ENCODE measurements at places on chromosomes 13 and 19. TPM values are rescaled to one million over a fixed set of nuclear protein-coding genes. Genes with fewer than 3 reads are reported as not detected.

The CNFN gene
- not detected for total RNA-seq

The AXL gene
- total RNA-seq: 224 TPM

The KIR3DL1 gene
- not detected for total RNA-seq

DNA sequence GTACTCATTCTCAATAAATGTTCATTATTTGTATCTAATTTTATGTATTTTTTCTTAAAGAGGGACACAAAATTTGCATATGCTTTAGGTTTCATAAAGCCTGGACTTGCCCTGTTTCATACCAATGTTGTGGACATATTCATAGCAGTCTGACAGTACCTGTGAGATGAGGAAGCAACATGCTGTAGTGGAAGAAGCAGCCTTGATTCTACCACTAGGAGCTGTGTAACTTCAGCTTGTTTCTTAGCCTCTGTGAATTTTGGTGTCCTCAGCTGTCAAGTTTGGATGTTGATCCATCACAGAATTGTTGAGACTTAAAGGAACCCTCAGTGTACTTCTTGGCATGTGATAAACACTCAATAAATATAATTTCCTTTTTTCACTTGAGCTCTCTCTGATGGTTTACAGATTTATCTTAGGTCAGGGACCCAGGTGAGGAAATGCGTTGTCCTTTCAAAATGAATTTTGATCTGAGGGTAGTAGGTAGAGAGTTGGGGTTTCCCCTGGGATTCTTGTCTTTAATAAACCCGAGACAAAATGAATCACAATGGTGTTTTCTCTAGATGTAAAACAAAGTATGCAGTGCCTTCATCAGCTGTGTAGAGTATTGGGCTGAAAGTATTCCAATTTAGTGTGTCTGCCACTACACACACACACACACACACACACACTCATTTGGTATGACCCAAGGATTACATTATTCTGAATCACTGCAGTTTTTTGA lies 152.1 kb downstream of the KCNRG start:
- DNase-seq: no peak

The GZMM gene
- total RNA-seq: not detected

DNA sequence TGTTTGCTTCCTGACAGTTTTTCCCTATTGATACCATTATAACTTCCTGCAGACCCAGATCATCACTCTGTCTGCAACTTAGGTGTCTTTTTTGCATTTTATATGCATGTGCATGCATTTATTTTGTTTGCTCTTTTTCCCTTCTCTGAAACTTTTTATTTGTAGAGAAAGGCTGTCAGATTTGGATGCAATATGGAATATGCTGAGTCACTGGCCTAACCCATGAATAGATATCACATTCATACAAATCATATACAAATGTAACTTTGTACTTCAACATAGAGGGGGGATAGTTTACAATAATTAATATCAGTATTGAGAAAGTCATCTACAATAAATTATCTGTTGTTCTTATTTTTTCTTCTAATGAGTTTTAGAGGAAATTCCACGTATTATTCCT lies 1465.0 kb downstream of the EFNB2 start:
- no peak for DNase-seq

- DNase-seq: no peak
Observed at GRCh38 chr19:17330262-17331044, 4.2 kb downstream of the ANO8 start.

GRCh38 chr13:50596776-50597203 lies 246.7 kb downstream of the DLEU7 start:
- no peak for DNase-seq

GRCh38 chr13:108360139-108360538 lies 90.6 kb downstream of the TNFSF13B start:
- no peak for DNase-seq

The LHB gene
- total RNA-seq: 0.34 TPM

DNA sequence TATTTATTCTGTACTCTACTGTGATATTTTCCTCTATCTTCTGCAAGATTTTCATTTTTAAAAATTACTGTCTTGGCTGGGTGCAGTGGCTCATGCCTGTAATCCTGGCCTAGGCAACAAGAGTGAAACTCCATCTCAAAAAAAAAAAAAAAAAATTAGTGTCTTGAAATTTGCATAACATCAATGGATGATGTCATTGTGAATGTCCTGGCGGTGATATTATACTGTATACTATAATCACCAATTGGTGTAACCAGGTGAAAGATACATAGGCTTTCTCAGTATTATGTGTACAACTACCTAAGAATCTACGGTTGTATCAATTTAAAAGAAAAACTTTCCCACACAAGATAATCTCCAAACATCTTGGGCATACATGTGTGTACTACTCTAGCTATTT lies 15.2 kb downstream of the ZNF331 start:
- no peak for DNase-seq

- DNase-seq: no peak
Observed at GRCh38 chr13:112954488-112955270, 14.3 kb upstream of the MCF2L start.

The SHISA2 gene
- 2.6 TPM for total RNA-seq

GRCh38 chr19:45087531-45087930 lies 5.4 kb upstream of the PPP1R37 start:
- no peak for DNase-seq

- DNase-seq: no peak
Observed at GRCh38 chr13:92575777-92576176, 650.8 kb upstream of the GPC6 start.

The HPN gene
- not detected for total RNA-seq

DNA sequence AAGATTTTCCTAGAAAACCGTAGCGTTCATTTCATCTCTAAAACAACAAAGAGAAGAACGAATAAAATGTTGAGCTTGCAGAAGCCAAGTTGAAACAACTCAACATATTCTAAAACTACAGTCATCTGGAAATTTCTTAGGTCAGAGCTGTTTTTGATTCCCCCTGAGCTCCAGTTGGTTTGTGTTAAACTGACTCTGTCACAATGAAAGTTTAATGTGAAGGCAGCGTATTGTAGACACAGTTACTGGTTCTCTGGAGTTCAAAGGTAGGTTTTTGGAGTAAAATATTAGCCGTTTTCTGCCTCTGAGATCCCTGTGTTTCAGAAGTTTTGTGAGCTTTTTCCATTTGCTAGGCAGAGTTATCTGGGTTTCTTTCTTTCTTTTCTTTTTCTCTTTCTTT lies 2.2 kb downstream of the ARHGEF7 start:
- no peak for DNase-seq

DNA sequence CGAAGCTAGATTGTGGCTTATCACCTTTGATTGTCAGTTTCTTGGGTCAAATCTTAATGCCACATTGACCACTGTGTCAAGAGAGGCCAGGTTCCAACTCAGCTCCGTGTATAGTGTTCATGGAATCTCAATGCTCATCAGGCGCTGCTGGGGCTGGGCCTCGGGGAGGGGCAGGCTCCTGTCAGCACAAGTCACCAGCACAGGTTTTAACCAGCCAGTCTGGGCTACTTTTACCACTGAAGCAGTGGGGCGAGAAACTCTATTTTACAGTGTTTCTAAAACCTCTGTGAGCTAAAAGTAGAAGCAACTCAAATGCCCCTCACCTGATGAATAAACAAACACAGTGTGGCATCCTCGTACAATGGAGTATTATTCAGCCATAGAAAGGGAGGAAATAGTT lies 118.7 kb upstream of the GJB6 start:
- no peak for DNase-seq

DNA sequence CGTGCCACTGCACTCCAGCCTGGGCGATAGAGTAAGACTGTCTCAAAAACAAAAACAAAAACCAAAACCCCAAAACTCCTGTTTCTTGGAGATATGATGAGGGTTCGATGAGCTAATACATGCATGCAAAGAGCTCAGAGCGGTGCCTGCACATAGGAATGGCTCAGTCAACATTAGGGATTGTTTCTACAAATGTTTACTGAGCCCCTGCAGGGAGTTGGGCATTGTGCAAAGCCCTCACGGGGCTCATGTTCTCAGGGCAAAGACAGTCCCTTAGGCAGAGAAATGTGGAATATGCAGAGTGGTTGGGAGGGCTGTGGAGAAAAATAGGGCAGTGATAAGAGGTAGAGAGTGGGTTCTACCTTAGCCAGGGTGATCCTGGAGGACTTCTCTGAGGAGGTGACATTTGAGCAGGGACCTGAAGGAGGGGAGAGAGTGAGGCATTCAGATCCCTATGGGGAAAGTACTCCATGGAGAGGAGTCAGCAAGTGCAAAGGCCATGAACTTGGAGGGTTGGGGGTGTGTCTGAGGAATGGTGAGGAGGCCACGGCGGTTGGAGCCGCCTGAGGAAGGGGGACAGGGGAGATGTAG lies 1.5 kb upstream of the EHD2 start:
- DNase-seq: no peak

The ZNF791 gene
- 15.4 TPM for total RNA-seq

The RTBDN gene
- not detected for total RNA-seq

DNA sequence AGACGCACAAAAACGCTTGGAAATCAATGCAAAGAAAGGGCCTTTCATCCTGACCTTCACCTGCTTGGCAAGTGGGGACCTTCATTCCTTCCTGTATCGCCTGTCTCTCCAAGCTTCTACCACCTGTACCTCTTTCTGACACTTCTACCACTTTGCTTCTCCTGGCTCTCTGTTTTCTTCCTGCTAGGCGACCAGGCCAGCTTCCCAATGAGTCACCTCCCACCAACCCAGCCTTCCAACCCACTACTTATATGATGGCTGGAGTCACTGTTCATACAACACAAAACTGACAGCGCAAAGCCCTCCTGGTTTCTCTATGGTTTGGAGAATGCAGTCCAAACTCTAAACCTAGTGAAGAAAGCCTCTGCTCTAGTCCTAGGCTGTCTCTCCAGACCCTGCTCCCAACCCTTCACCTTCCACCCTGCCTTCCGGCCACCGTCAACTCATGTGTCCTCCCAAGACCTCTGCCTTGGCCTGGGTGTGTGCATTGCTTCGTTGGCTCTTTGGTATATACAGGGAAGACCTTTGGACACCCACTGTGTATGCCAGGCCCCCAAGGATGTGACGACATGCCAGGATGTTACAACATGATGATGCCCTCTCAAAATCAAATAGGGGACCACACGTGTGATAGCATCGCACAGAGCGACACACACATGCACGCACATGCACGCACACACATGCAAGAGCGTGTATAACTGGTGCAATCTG lies 148.5 kb downstream of the STK24 start:
- DNase-seq: no peak

The PPM1N gene
- not detected for total RNA-seq

The CEACAM21 gene
- total RNA-seq: not detected

The NCR1 gene
- total RNA-seq: not detected

DNA sequence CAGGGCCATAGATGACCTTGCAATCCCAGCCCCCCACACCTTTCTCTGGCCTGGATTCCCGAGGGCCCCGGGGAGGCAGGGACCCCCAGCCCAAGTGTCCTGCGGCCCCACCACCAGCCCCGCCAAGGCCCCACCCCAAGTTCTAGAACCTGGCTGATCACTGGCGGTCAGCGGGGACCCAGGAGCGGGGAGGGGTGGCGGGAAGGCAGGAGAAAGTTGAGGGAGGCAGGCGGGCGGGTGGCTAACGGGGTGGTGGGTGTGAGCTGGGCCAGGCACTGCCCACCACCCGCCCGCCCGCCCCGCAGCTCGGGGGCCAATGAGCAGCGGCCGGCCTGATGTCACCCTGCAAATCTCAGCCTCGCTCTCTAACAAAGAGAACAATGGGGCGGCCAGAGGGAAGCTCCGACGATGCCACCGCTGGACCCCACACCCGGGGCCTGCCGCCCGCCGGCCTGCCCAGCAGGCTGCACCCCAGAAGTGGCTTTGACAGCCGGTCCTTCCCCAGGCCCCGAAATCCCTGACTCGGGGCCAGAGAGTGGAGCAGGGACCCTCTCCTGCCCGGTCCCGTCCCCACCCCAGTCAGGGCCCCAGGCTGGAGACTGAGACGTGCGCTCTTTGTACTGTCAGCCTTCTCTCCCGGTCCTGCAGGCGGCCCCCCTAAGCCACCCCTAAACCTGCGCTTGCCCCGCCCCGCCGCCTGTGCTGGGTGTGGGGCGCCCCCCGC lies 1.6 kb downstream of the MEX3D start:
- DNase-seq: peak; percentile 85

- peak; percentile 82 for DNase-seq
Observed at GRCh38 chr19:49987159-49987698, 26.3 kb upstream of the SIGLEC11 start.

DNA sequence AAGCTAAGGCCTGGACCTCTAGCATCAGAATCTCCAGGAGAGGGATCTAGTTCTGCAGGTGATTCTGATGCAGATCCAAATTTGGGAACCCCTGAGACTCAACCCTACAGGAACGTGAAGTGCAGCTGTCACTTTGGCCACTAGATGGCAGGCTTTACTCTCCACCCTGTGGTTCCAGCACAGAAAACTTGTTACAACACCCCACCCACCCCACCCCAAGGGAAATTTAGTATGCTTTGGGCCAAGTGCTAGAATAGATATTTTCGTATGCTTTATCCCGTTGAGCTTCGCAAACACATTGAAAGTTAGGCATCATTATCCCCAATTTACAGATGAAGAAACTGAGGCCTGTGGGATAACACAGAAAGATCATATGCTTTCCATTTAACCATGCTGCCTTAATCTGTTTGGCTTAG lies 232.0 kb downstream of the B3GLCT start:
- no peak for DNase-seq

- no peak for DNase-seq
Observed at GRCh38 chr13:28426381-28426780, 68.5 kb downstream of the FLT1 start.

GRCh38 chr19:44799627-44800346 lies 9.1 kb upstream of the BCAM start:
- no peak for DNase-seq

The ZNF492 gene
- not detected for total RNA-seq

DNA sequence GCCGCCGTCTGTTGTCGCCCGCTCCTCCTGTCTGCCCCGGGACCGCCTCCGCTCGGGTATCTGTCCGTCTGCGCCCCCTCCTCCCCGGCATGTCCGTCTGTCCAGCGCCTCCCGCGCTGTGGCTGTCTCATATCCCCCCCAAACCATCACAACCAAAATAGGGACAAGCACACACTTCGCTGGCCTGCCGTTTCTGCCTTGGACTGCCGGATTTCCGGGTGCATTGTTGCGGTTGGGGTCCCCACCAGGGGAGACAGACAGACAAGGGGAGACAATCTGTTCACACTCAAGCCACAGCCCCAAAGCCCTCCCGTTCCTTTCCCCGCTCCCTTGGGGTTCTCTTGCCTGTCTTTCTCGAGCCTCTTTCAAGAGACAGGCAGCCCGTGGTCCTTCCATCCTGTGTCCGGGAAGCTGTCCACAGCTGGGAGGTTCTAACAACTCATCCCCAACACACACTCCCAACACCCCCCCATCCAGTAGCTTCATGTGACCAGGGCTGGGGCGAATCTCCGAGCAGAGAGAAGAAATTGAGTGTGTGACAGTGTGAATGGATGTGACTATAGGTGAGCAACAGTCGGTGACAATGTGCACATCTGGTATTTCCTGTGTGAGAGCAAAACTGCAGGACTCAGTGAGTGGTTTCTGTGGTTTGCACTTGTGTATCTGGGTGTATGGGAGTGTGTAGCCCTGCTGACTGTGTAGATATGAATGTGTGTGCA lies 16.5 kb upstream of the FOSB start:
- peak; percentile 67 for DNase-seq

- no peak for DNase-seq
Observed at GRCh38 chr19:17606590-17607185, 51.2 kb downstream of the COLGALT1 start.

Data from SJSA1 (cell line).